NCI-H510A (cell line): ENCODE measurements at places on chromosomes 2 and 18.

DNA sequence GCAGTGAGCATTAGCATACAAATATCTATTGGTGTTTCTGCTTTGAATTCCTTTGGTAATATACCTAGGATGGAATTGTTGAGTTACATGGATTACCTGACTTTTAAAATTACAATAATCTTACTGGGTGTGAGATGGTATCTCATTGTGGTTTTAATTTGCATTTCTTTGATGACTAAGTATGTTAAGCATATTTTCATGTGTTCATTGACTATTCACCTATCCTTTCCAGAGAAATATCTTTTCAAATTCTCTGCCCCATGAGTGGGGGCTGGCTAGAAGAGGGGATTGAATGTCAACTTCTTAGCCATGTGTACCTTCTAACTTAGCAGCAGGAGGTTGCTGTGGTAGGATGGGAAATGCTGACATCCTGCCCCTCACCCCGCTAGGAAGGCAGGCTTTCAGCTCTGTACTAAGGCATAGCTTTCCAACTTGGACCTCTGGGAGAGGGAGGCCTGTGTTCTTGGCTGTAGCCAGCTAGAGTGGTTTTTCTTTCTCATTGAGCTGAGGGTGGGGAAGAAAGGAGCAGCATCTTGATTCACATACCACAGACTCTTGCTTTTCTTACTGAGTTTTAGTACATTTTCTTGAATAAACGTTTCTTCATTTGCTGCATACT, 63.3 kb upstream of the TTC27 start:
- no peak for DNase-seq

- no peak for DNase-seq
These were observed 12.2 kb upstream of the ME2 start for GRCh38 chr18:50866765-50867164.

GRCh38 chr2:1652034-1652790, 92.1 kb downstream of the PXDN start:
- DNase-seq = no peak

DNA sequence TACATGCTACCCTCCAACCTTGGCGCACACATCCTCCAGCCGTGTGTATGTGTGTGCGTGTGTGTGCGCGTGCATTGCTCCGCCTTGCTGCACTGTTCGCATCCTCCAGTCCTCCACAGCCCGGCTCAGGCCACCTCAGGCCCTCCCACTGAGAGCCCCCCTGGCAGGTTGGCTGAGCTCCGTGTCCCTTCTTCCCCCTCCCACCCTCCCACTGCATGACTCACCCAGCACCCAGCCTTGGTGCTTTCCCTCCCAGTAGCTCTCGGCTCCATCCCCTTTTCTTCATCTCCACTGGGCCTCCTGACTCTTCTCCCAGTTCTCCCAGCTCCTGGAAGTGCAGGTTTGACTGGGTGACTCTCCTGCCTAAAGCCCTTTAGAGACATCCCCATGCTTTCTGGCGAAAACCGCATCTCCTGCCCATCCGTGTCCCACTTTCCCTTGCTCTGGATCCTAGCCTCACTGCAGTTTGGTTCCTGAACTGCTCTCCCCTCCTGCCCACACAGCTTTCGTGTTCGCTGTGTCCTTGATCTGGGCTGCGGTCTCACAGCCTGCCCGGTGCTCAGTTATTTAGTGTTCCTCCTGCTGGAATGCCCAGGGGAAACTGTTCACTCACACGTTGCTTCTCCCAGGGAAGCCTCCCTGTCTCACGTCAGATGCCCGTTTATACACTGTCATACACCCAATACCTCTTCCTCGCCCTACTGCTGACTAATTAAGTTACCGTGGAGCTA, 4.9 kb downstream of the TMEM177 start:
- no peak for DNase-seq

DNA sequence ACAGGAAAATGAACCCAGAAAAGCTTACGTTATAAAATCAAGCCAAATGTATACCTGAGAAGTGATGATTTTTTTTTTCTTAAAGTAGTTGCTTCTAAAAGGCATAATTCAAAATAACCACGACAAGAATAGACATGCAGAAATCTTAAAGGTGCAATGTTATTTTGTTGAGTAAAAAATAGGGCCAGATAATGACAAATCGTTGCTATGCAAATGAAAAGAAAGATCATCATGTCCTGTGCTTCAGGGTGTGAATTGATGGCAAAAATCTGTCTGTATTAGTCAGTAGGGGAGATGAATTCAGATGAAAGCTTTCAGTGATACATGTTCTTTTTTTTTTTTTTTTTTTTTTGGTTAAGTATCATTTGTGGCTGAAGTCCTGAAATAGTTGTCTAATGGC, 24.0 kb downstream of the LYPD6B start:
- DNase-seq = no peak

- DNase-seq = no peak
These were observed 1234.4 kb downstream of the CNTNAP5 start for GRCh38 chr2:125259451-125259850.

DNA sequence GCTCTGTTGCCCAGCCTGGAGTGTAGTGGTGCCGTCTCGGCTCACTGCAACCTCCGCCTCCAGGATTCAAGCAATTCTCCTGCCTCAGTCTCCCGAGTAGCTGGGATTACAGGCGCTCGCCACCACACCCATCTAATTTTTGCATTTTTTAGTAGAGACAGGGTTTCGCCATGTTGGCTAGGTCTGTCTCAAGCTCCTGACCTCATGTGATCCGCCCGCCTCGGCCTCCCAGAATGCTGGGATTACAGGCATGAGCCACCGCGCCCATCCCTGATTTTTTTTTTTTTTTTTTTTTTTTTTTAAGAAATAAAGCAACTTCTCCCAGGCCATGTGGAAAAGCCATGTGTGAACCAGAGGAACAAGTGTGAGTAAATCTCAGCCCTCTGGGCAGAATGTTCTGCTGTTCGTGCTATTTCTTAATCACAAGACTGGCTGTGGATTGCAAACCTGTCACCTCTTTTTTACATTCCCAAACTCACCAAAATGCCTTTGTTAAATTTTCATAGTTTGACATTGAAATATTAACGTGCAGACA, 6.4 kb upstream of the SH3BP4 start:
- DNase-seq = no peak

DNA sequence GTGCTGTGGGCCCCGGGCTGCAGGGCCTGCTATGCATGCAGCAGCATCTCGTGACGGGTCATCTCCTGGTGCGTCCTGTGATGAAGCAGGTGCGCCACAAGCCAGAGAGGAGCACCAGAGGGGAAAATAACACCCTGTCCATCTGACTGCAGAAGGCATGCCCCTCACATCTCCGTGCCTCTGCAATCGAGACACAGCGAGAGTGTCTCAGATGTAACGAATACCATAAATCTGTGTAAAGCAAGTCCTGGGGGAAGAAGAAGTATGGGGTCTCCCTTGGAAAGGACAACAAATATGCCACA, 137.5 kb downstream of the PTGR3 start:
- peak; percentile 40 for DNase-seq

- DNase-seq = no peak
These were observed 25.0 kb upstream of the SPP2 start for GRCh38 chr2:234025466-234025865.

GRCh38 chr2:216987252-216987821, 127.5 kb upstream of the TNP1 start:
- DNase-seq = no peak

DNA sequence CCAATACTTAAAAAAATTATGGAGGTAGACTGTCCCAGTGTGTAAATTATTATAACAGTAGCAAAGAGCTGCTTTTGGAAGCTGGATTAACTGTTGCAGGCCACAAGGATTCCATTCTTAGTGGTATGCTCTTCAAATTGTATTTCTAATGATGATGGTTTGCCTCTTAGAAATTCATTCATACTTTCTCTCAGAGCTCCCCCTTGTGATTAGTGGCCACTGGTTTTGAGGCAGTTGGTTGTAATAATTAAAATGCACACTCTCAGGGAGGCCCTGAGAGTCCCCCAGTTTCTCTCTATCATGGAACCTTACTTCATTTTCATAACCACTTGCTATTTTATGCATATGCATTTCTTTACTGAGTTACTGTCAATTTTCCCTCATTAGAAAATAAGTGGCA, 122.5 kb downstream of the PLA2R1 start:
- no peak for DNase-seq

GRCh38 chr2:36452260-36452659, 96.7 kb downstream of the CRIM1 start:
- no peak for DNase-seq

DNA sequence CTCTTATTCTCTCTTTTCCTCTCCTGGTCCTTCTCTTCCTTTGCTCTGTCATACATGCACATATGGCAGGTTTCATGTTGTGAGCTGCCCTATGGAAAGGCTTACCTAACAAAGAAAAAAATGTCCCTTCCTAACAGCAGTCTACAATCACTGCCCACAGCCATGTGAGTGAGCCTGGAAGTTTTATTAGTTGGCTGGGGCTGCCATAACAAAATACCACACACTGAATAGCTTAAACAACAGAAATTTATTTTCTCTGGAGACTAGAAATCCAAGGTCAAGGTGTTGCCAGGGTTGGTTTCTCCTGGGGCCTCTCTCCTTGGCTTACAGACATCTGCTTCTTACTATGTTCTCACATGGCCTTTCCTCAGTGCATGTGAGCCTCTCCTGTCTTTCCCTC, 142.1 kb downstream of the TRIB2 start:
- DNase-seq = no peak

DNA sequence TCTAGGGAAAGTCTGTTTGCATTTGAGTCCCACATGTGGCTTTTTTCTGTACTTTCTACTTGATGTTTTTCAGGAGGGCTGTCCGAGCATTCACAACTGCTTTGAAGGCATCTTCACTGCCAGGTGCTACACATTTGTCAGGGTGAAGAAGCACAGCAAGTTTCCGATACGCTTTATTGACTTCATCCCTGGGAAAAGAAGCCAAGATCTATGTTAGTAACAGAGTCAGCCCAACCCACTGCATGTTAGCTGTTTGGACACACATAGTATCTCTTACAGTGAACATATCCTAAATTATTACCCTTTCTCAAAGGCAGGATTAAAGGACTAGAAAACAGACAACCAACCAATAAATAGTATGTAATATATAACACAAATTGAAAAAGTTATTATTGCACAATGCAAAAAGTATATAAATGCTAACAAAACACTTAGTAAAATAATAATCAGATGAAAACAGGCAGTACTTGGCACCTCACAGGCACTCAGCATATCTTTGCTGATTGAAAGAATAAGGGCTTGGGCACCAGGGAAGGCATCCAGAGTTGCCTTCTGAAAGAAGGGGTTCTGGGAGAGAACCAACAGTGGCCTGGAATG, 24.1 kb downstream of the DNAJC27 start:
- DNase-seq = no peak
